ENCODE measurements at places on chromosomes 4 and X. TPM values are rescaled to one million over a fixed set of nuclear protein-coding genes. Genes with fewer than 3 reads are reported as not detected.

Gene DOK7
- 33.5 TPM for total RNA-seq

Gene NLGN3
- 0.21 TPM for total RNA-seq

Gene EDA
- total RNA-seq: 1.7 TPM

Gene ANKRD37
- total RNA-seq: 1.9 TPM

Gene PDGFRA
- total RNA-seq: 58.3 TPM

DNA sequence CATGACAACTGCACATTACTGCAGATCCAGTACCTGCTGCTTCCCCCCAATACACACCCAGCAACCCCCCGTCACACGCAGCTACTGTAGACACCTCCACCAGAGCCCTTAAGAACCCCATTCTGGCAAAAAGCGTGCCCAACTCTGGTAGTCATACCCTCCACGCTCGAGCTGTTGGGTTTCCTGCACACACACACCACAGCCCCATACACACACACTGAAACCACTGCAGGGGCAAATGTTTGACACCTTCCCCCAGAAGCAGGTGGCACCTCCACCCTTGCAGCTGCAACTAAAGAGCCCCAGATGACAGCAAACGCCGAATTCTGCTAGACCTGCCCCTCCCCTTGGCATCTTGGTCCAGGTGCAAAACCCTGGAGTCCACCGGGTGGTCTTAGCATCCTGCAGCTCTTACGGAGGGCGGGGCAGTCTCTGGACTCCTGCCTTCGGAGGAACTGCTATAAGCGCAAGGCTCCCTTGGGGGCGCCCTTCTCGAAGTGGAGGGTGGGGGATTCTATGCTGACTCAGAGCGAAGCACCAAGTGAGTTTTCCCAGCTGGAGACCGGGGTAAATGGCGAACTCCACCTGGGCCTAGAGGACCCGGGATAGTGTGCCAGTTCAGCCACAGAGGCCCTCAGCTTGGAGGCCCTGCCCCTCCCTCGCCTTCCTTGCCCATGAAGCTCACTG lies 1.5 kb downstream of the FRMPD3 start:
- H3K36me3 ChIP-seq: no peaks in the 10 kb centered on the region
- no peaks in the 10 kb centered on the region for H3K27me3 ChIP-seq
- H3K4me1 ChIP-seq: no peaks in the 10 kb centered on the region
- H3K27ac ChIP-seq: no peak overlapping the region
- H3K4me3 ChIP-seq: no peak overlapping the region

- no peaks in the 10 kb centered on the region for H3K36me3 ChIP-seq
- no peak for DNase-seq
- no peak overlapping the region for H3K27ac ChIP-seq
- H3K4me3 ChIP-seq: no peak overlapping the region
Measured at GRCh38 chr4:172716291-172716690, 452.3 kb upstream of the GALNT7 start.

DNA sequence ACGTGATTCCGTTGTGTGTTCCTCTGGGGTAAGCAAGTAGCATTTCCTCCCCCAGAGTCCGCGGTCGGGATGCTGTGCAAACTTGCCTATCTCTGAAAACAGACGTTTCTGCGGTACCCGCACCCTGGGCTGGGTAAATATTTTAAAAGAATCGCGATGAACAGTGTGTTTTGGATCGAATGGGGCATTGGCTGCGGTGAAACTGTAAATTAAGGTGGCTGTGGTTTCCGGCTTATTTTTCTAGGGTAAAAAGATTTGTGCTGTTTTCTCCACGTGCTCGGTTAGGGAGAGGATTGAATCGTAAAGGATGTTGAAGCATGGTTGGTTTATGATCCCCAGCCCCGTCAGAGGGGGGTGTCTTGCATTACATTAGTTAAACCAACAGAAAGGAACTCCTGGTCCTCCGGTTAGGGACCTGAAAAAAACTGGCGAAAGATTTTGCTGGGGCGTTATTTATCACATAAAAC lies 1.2 kb downstream of the HHIP start:
- H3K27ac ChIP-seq: no peak overlapping the region
- H3K27me3 ChIP-seq: no peaks in the 10 kb centered on the region
- H3K4me1 ChIP-seq: no peaks in the 10 kb centered on the region
- peak overlapping the region; percentile 62 for H3K4me3 ChIP-seq

GRCh38 chrX:130110379-130111219 lies at the start of gene ELF4:
Gene ELF4 (minus strand): TSS chrX:130110497. CDS start chrX:130081330, 29,167 bp downstream.
- no peaks in the 10 kb centered on the region for H3K27me3 ChIP-seq
- DNase-seq: peak; percentile 75
- peaks cover 4% of the 10 kb centered on the region for H3K4me1 ChIP-seq

DNA sequence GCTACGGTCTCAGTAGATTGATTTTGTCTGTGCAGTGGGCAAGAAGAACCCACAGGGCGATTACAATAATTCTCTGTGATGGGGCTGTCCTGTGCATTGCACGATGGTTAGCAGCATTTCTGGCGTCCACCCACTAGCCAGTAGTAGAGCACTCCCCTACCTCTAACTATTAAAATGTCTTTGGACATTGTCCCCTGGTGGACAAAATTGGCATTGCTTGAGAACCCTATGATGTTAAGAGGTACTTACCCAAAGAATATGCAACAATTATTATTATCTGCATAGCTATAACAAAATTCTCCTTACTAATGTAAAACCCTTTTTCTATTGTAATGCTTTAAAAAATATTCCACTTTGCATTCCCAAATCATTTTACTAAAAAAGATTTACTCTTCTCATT lies 109.5 kb upstream of the VCX3A start:
- no peak overlapping the region for H3K4me3 ChIP-seq
- DNase-seq: no peak
- no peaks in the 10 kb centered on the region for H3K4me1 ChIP-seq
- no peaks in the 10 kb centered on the region for H3K27me3 ChIP-seq

- H3K27ac ChIP-seq: no peak overlapping the region
- no peaks in the 10 kb centered on the region for H3K36me3 ChIP-seq
- no peaks in the 10 kb centered on the region for H3K27me3 ChIP-seq
- DNase-seq: no peak
- no peak overlapping the region for H3K4me3 ChIP-seq
Measured at GRCh38 chrX:129714581-129714980, 24.2 kb upstream of the XPNPEP2 start.

GRCh38 chrX:24339911-24340310 lies 20.5 kb upstream of the SUPT20HL1 start:
- H3K4me1 ChIP-seq: no peaks in the 10 kb centered on the region
- H3K27me3 ChIP-seq: no peaks in the 10 kb centered on the region
- no peaks in the 10 kb centered on the region for H3K36me3 ChIP-seq
- no peak for DNase-seq

GRCh38 chrX:118536687-118537461 lies 41.3 kb downstream of the DOCK11 start:
- H3K4me1 ChIP-seq: peaks cover 3% of the 10 kb centered on the region
- H3K27ac ChIP-seq: peak overlapping the region; percentile 46
- H3K27me3 ChIP-seq: no peaks in the 10 kb centered on the region
- no peaks in the 10 kb centered on the region for H3K36me3 ChIP-seq
- DNase-seq: no peak

All from ascending aorta (tissue), 2 donors.